ENCODE measurements at places on chromosomes 3 and 15.

DNA sequence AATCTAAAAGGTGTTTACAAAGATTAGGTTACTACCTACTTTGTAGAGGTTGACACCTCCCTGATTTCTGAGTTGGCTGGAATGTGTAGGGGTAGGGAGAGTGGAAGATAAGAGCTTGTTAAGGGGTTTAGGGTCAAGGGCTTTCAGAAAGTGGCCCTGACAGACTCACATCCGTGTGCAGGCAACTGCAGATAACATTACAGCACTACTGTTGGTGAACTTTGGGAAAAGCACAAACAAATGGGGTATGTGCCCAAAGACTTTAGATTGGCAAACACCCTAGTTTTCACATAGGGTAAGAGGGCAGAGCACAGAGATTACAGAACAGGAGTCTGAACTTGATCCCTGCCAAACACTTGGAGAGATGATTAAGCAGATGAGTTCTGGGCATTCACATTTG, 375.7 kb downstream of the EPHB1 start:
- DNase-seq = no peak

- no peak for DNase-seq
These were observed 37.5 kb upstream of the ZBTB38 start for GRCh38 chr3:141330718-141331376.

DNA sequence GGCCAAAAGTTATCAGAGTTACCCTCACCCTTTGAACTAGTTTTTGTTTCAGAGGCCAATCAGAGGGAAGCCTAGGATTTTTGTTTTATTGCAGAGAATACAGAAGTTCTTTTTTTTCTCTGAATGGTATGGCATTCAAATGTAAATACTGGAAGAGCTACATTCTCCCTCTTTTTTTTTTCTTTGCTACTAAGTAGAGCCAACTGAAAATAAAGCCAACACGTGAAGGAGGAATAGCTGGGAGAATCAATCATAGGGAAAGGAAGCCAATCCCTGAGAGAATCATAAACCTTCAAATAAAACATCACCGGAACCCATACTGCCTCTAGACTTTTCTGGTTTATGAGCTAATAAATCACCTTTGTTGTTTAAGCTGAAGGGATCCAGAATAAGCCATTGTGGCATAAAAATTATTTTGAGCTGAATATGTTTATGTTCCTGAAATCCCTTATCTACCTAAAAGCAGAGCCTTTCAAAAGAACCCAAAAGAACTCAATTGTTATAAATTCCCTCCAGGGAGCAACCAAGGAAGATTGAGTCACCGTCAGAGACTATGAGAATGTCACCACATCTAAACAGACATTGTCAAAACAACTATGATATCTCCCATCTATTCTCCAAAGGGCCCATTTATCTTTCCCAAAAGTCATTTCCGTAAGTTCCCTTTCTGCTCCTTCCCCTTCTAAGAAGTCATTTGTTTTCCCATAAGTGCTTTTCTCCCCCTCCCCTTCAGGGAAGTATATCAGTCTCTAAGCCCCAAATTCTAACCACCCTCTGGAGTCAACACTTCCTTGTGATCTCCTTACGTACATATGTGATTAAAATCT, 3.8 kb upstream of the ZNF280D start:
- DNase-seq = no peak

GRCh38 chr15:101480613-101481380, 8.7 kb downstream of the PCSK6 start:
- no peak for DNase-seq

- no peak for DNase-seq
These were observed 45.5 kb downstream of the HPS3 start for GRCh38 chr3:149174901-149175300.

DNA sequence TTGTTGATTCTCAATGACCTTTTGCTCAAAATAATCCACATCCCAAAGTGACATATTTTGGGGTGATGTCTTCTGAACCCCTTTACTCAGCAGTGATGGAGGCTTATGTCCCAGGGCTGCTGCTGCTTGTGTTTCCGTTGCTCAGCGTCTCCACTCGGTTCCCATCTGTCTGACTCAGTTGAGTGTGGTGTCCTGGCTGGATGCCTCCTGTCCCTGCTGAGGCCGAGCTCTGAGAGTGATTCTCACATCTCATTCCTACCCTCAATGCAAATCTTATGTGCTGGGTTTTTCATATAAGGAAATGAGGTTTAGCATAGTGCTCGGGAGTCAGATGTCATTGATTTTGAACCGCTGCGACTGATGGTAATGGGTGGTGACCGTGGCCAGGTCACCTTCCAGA, 247.4 kb downstream of the GABRG3 start:
- no peak for DNase-seq

DNA sequence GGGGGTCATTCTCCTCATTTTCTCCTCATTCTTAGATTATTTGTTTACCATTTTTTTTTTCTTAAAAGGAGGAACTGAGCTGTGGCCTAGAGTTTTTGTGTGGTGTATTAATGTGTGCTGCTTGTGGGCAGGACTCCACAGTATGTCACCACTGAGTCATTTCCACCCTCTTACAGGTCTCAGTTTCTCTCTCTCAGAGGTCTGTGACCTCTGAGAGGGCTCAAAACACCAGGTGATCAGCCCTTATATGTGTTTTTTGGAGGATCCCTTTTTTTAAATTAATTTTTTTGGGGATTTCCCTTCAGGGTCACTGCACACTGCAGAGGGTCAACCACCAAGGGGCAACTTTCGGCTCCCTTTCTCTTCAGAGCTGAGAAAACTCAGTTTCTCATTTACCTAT, 166.4 kb downstream of the SUCNR1 start:
- no peak for DNase-seq

- DNase-seq = no peak
These were observed 73.6 kb downstream of the ETV5 start for GRCh38 chr3:186035277-186035676.

DNA sequence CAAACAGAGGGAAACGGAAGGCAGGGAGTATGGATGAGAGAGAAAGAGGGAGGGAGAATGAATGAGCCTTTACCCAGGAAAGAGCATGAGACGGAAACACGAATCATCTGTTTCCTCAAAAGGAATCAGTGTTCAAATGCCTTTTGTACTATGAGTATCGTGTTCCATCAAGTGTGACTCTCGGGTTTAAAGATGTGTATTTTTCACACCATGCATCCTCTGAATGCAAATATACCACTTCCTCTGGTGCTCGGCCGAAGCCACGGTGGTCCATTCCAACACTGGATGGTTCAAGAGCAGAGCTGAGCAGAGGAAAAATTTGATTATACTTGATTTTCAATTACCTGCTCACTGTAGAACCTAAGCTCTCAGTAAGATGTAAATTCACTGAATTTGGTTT, 505.1 kb downstream of the MECOM start:
- no peak for DNase-seq

GRCh38 chr3:123350971-123351370, 97.9 kb downstream of the ADCY5 start:
- DNase-seq = no peak

DNA sequence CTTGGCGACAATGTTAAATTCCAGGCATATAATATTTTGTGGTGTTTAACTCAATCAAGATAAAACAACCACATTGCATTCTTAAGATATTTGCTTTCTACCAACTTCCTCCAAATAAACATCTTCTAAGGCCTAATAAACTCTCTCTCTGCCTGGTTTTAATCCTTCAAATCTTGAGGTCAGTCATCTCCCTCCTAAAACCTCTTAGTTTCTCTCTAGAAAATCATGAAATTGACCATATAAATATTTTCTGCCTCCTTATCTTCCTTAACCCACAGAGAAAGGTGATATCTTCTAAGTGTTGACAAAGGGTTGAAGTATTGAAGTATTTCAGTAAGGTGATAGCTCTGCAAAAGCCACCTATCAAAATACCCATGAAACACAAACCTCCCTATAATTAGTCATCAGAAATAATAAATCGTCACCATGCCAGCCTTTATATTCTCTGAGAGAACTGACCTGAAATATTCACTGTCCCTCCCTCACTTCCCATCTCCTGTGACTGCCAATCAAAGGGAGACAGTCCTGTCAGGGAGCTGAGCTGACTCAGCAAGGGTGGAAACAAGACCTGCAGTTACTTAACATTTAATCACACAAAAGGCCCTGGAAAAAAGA, 1261.1 kb downstream of the ROBO1 start:
- no peak for DNase-seq

DNA sequence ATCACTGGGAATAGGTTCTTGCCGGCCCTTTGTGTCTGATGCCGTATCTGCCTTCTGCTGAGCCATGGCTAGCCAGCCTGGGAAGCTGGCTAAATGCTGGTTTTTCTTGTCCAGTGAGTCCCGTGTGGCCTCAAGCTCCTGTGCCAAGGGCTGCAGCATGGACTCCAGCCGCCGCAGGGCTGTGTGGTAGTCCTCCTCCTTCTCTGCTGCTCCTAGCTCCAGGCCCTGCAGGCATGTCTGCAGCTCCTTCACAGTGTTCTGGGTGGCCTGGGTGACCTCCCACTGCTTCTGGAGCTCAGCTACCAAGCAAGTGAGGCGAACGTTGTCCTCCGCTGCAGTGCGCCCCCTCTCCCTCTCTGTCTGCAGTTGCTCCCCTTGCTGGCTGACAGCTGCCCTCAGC, 24.9 kb downstream of the CXCR6 start:
- DNase-seq = no peak

DNA sequence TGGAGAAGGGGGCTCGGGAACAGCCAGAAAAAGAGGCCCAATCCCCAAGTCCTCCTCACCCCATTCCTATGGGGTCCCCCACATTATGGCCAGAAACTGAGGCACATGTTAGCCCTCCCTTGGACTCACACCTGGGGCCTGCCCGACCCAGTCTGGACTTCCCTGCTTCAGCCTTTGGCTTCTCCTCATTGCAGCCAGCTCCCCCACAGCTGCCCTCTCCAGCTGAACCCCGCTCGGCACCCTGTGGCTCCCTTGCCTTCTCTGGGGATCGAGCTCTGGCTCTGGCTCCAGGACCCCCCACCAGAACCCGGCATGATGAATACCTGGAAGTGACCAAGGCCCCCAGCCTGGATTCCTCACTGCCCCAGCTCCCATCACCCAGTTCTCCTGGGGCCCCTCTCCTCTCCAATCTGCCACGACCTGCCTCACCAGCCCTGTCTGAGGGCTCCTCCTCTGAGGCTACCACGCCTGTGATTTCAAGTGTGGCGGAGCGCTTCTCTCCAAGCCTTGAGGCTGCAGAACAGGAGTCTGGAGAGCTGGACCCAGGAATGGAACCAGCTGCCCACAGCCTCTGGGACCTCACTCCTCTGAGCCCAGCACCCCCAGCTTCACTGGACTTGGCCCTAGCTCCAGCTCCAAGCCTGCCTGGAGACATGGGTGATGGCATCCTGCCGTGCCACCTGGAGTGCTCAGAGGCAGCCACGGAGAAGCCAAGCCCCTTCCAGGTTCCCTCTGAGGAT, 10.6 kb downstream of the MAP1A start:
- no peak for DNase-seq

DNA sequence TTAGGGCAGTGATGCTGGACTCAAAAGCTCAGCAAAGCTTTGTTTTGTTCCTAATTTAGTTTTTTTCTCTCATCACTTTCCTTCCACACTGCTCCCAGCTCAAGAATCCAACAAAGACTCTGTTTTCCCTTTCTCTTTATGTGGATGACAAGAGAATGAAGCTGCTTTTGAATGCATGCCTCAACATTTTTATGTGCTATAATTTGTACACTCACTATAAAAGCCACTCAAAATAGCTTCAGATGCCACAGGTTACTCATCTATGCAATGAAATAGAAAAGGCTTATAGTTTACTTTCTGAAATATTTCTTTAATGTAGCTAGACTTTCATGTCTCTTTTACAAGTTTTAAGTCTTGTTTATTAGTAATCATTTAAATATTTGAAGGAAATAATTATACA, 714.9 kb downstream of the OTOL1 start:
- DNase-seq = no peak

GRCh38 chr3:120726791-120727190, 15.5 kb downstream of the RABL3 start:
- no peak for DNase-seq

GRCh38 chr3:133910422-133910821, 14.7 kb upstream of the RAB6B start:
- DNase-seq = no peak

GRCh38 chr3:78644847-78645246, 1123.0 kb downstream of the ROBO1 start:
- DNase-seq = no peak

- no peak for DNase-seq
These were observed 49.5 kb upstream of the ABHD17C start for GRCh38 chr15:80645494-80646065.

DNA sequence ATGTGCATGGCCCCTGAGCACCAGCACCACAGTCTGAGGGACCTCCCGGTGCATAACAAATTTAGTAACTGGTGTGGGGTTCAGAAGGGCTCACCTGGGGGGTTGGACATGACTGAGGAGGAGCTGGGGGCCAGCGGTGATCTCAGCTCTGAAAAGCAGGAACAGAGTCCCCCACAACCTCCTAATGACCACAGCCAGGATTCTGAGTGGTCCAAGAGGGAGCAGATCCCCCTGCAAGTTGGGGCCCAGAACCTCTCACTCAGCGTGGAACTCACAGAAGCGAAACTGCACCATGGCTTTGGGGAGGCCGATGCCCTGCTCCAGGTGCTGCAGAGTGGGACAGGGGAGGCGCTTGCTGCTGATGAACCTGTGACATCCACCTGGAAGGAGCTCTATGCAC, 43.0 kb downstream of the CDAN1 start:
- DNase-seq = no peak

GRCh38 chr3:114451561-114452018, 157.8 kb downstream of the TIGIT start:
- DNase-seq = no peak

GRCh38 chr15:64137226-64137833, 14.2 kb upstream of the SNX22 start:
- no peak for DNase-seq

DNA sequence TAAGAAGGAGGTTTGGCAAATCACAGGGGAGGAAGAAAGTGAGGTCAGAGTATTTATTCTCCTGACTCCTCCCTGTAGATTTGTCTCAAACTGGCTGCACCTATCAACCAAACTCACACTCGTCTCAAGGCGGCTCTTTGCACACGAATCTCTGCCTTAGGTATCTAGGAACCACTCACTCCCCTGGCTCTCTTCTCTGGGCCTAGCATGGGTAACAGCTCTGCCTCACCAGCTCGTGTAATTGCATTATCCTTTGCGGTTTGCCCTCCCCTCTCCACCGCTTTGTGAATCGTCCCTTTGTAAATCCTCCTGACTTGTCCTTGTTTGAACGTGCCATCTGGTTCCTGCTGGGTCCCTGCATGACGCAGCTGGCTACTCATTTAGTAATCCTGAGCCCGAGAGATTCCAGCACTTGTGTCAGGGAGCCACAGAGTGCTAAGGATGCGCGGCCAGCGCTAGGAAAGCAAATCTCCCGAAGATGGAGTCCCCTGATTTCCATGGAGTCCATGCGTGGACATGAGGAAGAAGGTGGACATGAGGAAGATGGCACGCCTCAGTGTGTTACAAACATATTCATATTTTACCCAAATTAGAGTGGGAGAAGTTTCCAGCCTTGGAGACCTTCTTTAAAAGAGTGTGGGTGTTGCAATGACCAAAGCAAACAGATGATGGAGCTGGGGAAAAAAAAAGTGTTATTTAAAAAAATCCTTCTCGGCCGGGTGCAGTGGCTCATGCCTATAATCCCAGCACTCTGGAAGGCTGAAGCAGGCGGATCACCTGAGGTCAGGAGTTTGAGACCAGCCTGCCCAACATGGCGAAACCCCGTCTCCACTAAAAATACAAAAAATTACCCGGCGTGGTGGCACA, 26.7 kb downstream of the NRROS start:
- DNase-seq = no peak
